ENCODE measurements at places on chromosomes 7 and 10. TPM values are rescaled to one million over a fixed set of nuclear protein-coding genes. Genes with fewer than 3 reads are reported as not detected.

The TMEM254 gene
- polyA plus RNA-seq = 39.0 TPM

The ORAI2 gene
- polyA plus RNA-seq = 3.0 TPM

The NACAD gene
- polyA plus RNA-seq = 0.07 TPM

The CPN1 gene
- 35.1 TPM for polyA plus RNA-seq

The CCDC3 gene
- not detected for polyA plus RNA-seq

The HOXA11 gene
- 0.04 TPM for polyA plus RNA-seq

The LRRC18 gene
- not detected for polyA plus RNA-seq

The PLEKHA1 gene
- 48.6 TPM for polyA plus RNA-seq

The CPED1 gene
- 8.1 TPM for polyA plus RNA-seq

The HMX3 gene
- polyA plus RNA-seq = not detected

The TAF3 gene
- polyA plus RNA-seq = 1.4 TPM

The FGFBP3 gene
- 0.52 TPM for polyA plus RNA-seq

The IDI1 gene
- 44.4 TPM for polyA plus RNA-seq
